Activated CD4-positive, alpha-beta T cell treated with anti-CD3 and anti-CD28 coated beads, Interleukin-2, amount 50 U/mL, for 48 hours (primary cell): ENCODE measurements at places on chromosomes 2 and 18.

DNA sequence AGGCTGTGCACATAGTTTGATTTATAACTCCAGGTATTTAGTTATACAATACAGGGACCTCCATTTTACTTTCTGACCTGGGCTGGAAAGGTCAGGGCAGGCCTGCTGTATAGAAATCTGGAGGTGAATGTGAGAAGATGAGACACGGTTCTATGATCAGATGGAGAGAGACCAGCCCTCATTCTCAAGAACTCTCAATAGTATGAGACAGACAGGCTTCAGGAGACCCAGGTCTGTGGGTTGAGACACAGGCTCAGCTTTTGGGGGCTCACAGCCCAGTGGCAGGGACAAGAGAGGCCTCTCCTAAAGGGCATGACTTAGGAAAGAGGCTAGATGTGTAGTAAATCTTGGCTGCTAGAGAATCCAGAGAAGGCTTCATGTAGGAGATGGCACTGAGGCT lies 719 bp upstream of the ATP6V1B1 start:
- DNase-seq: no peak

GRCh38 chr18:40687399-40687798 lies 1267.6 kb upstream of the PIK3C3 start:
- DNase-seq: no peak

- no peak for DNase-seq
Observed at GRCh38 chr18:48394176-48394575, 15.0 kb downstream of the ZBTB7C start.

DNA sequence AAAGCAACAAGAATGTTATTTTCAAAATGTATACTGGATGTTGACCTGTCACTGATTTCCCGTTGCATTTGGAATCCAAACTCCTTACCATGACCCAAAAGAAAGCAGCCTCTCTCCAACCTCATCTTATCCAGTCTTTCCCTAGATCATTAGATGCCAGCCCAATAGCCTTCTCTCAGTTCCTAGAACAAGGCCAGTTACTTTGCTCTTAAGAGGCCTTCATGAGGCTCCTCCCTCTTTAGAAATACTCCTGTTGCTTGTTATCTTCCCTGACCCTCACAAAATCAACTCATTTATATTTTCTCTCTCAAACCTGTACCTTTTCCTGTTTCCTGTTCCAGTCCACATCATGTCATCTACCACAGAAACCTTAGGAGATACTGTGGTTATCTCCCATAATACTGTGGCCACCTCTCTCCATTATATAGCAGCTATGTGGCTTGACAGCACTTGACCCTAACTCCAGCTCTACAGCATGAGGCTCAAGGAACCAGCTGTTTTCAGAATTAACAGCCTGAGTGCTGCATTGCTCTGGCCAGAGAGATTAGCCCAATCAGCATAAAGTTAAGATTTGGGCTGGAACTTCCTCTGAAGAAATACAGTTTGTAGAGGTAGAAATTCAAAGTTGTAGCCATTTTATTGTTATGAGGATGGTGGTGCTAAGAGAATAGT lies 22.8 kb downstream of the SRBD1 start:
- no peak for DNase-seq

GRCh38 chr2:229669841-229670240 lies 44.5 kb downstream of the DNER start:
- no peak for DNase-seq

DNA sequence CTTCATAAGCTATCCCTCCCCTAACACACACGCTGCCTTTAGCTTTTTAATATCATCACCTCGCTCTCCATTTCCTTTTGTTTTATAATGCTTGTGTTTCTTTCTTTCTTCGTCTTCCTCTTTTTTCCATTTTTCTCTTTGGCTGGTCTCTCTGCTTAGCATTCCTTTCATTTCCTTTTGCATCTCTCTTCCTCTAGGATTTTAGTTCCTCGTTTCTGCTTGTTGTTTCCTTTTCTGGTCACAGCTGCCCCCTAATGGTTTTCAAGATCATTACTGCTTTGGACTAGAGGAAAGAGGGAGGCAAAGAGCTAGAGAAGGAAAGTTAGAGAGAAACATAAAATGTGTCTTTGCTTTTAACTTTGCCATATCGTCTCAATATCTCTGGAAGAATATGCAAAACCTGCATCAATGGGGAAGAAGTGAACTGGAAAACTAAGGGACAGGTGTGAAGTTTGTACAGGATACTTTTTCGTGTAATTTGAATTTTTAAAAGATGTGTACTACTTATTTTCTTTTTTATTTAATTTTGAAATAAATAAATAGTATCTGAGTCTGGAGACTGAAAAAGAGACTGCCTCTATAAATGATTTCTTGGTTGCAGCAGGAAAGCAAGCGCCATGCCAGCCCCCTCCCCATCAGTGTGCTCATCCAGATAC lies 6.3 kb upstream of the NRP2 start:
- no peak for DNase-seq

- no peak for DNase-seq
Observed at GRCh38 chr18:63143330-63143771, 176.2 kb downstream of the BCL2 start.

- no peak for DNase-seq
Observed at GRCh38 chr2:155695505-155695904, 637.0 kb downstream of the NR4A2 start.

GRCh38 chr2:127913808-127914457 lies 28.2 kb upstream of the AMMECR1L start:
- DNase-seq: no peak

- DNase-seq: no peak
Observed at GRCh38 chr2:175932675-175933074, 69.4 kb downstream of the LNPK start.

DNA sequence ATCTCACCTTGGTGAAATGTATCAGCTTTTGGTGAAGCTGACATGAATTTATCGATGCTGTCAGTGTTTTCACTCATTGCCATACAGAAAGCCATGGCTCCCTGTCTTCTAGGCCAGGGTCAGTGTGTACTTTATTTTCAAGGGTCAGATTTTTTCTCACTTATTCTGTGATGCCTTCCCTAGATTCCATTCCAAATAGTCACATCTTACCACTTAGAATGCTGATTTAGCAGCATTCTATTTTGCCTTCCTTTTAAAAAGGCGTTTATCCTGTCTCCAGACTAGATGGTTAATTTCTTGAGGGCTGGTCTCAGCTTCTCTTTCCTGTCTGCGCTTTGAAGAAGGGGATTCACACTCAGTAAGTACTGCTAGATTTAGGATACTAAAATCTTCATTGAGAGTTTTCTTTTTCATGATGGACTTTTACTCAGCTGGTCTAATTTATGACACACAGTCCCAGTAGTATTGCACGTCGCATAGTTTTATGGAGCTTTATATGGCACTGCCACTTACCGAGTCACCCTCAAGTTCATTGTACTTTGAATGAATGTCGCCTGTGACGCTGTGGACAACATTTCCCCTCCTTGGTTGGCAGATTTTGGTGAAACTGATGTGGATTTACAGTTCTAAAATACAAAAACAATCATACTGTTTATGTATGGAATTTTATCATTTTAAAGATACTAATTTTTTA lies 194.0 kb downstream of the ZNF407 start:
- no peak for DNase-seq

DNA sequence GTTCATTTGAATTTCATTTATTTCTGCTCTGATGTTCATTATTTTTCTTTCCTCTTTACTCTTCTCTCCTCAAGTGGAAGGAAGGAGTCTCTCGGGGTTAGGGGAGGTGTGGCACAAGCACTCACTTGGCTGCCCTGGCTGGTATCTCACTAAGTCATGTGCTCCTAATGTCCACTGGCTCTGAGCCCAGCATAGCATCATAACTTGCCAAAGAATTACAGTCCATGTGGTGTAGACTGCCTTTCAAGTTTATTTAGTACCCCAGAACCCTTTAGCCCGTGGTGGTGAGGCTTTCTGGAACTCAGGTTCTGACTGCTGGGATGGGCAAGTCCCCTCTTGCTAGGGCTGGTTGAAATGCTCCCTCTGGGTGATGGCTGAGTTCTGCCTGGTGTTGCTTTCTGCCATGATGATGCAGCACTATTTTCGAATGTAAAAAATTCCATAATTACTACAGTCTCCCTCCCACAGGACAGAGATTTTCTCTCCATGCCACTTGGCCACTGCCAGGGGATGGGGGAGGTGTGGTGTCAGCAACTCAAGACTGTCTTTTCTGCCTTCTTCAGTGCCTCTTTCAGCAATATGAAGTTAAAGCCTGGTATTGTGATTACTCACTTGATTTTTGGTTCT lies 22.2 kb downstream of the SPAG16 start:
- no peak for DNase-seq
